ENCODE measurements at places on chromosomes 6 and 20.

- no peak for DNase-seq
These were observed 3.1 kb downstream of the FBXL4 start for GRCh38 chr6:98944598-98945081.

- no peak for DNase-seq
These were observed 25.5 kb upstream of the RAB23 start for GRCh38 chr6:57247603-57248002.

GRCh38 chr6:1382883-1383728 lies 6.3 kb upstream of the FOXF2 start:
- no peak for DNase-seq

GRCh38 chr20:45595235-45595634 lies 16.2 kb upstream of the WFDC8 start:
- no peak for DNase-seq

GRCh38 chr6:44266347-44266746 lies 996 bp upstream of the NFKBIE start:
- DNase-seq, result no peak

GRCh38 chr6:27495386-27496135 lies 22.7 kb upstream of the ZNF184 start:
- DNase-seq, result no peak

DNA sequence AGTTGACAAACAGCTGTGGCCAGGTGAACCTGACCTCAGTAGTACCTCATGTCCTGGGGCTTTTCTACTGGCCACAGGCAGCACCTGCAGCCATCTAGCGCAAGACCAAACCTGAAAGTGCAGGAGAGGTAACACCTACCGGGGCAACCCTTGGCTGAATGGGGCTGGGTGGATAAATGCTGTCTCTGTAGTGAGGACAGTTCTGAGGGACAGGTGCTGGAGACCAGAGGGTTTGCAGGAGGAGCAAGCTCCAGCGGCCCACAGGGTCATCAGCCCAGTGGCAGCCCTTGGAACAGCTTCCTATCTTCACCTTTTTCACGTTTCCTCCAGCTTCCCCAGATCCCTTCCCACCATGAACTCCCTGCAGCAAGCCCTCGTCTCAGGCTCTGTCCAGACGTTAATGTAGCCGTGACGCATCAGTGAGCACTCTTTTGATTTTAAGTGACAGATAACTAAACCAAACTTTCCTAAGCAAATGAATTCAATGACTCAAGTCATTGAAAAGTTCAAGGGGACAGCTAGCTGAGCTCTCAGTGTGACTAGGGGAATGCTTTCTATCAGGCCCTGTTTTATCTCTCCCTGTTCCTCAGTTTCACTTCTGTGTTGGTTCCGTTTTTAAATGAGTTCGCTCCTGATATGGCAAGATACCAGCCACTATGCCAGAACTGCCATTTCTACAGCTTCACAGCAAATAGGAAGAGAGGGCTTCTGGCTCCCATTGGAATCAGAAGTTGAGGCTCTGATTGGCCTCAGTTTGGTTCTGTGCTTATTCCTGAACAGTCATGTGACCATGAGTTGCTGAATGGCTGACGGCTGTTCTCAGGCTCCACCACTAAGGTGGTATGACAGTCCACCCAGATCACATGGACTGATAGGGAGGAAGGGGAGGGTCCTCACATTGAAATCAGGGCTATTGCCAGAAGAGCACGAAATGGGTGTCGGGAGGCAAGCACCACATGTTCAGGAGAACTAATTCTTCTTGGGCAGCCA lies 12.1 kb upstream of the PFDN4 start:
- DNase-seq, result no peak

- DNase-seq, result no peak
These were observed 99.3 kb downstream of the BMP2 start for GRCh38 chr20:6866741-6867140.

GRCh38 chr6:169164451-169164850 lies 89.2 kb downstream of the THBS2 start:
- no peak for DNase-seq

DNA sequence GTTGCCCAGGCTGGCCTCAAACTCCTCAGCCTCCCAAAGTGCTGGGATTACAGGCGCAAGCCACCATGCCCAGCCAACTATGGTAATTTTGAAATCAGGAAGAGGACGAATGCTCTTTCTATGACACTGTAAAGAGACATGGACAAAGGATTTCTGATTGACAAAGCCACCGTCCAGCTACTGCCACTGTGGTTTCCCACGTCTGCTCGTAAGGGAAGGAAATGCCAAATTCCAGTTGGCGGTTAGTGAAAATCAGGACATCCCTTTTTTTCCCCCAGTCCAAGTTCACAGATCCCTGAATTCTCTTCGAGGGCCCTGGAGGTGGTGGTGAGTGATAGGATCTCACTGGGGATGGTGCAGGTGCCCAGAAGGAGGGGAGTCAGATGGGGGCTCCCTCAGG lies 31.2 kb downstream of the SNAI1 start:
- no peak for DNase-seq

DNA sequence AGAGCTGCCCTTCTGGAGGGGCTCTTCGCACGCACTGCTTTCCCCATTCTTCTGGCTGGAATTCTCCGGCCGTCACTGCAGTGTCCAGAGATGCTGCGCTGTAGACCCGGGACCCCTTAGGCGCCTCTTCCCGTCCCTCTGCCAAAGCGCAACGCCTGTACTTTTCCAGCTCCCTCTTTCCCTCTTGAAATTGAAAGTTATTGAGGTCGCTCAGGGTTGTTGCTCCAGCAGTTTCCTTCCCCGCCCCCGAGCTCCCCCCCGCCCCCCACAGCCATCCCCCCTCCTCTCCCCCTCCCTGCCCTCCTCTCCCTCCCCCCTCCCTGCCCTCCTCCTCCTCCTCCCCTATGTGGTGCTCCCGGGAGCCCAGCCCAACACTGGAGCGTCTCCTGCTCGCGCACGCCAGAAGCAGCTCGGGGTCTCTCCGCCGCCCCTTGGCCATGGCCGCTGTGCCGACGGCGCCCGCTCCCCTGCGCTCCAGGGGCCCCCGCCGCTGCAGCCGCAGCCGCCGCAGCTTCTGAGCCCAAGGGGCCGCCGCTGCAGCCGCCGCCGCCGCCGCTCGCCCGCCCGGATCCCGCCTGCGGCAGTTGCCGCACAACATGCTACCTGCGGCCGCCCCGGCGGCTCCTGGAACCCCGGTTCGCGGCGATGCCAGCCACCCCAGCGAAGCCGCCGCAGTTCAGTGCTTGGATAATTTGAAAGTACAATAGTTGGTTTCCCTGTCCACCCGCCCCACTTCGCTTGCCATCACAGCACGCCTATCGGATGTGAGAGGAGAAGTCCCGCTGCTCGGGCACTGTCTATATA lies at the start of gene RSPO3:
Gene RSPO3, plus strand, starts transcription at position 374 of the 804 bp plus-strand sequence. CDS start 522 bp downstream, outside the sequence.
- DNase-seq, result no peak

DNA sequence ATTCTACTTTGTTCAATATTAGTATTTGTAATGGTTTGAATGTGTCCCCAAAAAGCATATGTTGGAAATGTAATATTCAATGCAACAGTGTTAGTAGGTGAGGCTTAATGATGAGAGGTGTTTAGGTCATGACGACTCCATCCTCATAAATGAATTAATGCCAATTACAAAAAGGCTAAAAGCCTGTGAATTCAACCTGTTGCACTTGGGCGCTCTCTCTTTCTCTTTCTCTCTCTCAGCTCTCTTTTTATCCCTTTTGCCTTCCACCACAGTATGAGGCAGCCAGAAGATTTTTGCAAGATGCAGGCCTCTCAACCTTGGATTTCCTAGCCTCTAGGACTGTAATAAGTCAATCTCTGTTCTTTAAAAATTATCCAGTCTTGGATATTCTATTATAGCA lies 34.6 kb downstream of the PSMB9 start:
- DNase-seq, result no peak

DNA sequence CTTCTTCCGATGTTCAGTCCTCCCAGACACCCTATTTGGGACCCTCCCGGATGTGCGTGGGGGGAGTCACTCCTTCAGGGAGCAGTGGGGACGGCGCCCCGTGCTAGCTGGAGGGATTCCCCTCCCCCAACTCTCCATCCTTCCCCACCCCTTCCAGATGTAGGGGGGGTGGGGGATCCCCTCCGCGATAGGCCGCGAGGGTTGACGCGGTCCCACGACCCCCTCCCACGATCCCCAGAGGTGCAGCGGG lies 548 bp downstream of the GNL1 start:
- no peak for DNase-seq

DNA sequence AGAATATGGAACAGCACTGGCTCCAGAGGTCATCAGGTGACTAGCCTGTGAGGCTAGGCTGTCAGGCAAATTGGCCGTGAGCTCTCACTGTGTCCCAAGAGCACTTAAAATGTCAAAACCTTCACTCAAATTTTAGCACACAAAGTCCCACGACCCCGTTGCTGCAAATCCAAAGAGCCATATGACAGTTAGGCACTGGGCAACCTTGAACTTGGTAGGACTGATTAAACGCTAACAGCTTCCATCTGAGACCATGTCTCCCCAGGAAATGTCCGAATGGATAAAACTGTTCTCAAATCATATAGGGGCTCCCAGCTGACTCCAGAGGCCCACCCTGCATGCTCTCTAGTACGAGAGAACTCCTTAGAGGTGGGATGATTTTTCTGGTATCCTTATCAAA lies 196.6 kb downstream of the PHACTR1 start:
- no peak for DNase-seq

GRCh38 chr6:2725999-2726567 lies 24.6 kb downstream of the MYLK4 start:
- peak; percentile 67 for DNase-seq

- DNase-seq, result no peak
These were observed 165.5 kb downstream of the MOXD1 start for GRCh38 chr6:132235596-132236280.

- DNase-seq, result no peak
These were observed 33.4 kb upstream of the SLC22A1 start for GRCh38 chr6:160088069-160088783.

DNA sequence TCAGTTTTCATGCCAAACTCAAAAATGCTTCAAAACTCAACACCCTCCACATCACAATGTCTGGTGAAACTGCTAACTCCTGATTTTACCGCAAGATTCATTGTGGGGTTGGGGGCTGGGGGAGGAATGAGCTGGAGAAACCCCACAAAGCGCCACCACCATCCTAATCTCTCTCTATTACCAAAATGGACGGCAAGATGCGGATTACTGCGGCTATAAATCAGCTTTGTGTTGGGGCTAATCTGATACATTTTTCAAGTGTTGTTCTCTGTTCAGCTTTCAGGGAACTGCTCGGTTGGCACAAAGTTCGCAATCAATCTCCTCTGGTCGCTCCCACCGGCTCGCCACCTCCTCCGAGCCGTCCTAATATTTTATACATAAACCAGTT lies 83.7 kb downstream of the TMEM242 start:
- no peak for DNase-seq

- DNase-seq, result no peak
These were observed 124.2 kb upstream of the FAM83B start for GRCh38 chr6:54722328-54722727.

DNA sequence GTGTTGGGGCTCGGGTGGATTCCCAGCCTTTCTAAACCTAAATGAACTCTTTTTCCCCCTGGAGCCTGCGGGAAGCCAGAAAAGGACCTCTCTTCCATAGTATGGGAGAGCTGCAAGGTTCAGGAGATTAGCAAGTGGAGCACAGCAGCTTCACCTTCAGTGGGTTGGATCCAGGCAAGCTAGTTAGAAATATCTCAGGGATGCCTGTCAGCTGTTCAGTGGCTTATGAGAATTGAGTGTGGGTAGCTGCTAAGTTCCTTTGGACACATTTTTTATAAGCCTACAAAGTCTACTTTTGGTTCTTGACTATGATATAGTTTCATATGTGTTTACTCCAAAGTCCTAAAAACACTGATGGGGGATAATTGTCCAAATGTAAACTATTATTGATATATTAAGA lies 642.1 kb downstream of the EPM2A start:
- DNase-seq, result no peak

- no peak for DNase-seq
These were observed 660.4 kb downstream of the CD109 start for GRCh38 chr6:74356391-74356790.

- no peak for DNase-seq
These were observed at the start of gene TNXB for GRCh38 chr6:32109114-32109764. Gene TNXB (minus strand): TSS chr6:32109338. CDS start chr6:32098198, 11,140 bp downstream.

DNA sequence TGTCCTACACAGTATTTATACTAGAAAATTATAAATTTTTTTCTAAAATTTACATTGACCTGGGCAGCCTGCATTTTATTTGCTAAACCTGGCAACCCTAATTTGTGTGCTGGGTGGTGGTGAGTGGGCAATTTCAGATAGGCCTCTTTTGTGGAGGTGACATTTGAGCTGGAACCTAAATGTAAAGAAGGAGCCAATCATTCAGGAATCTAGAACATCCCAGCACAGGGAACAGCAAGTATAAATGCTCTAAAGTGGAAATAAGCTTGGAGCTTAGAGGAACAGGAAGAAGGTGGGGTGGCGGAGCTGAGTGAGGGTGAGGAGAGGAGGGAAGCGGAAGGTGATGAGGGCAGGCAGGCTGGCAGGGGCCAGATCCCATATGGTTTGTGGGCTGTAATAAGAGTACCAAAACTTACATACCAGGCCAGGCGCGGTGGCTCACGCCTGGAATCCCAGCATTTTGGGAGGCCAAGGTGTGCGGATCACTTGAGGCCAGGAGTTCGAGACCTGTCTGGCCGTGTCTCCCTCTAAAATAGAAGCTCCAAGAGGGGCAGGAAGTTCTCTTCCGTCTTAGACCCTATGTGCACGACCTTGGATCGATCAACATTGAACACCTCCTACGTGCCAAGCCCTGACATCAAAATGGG lies 549 bp upstream of the CSE1L start:
- peak; percentile 42 for DNase-seq

GRCh38 chr6:84251891-84252539 lies 24.6 kb upstream of the CEP162 start:
- DNase-seq, result no peak

DNA sequence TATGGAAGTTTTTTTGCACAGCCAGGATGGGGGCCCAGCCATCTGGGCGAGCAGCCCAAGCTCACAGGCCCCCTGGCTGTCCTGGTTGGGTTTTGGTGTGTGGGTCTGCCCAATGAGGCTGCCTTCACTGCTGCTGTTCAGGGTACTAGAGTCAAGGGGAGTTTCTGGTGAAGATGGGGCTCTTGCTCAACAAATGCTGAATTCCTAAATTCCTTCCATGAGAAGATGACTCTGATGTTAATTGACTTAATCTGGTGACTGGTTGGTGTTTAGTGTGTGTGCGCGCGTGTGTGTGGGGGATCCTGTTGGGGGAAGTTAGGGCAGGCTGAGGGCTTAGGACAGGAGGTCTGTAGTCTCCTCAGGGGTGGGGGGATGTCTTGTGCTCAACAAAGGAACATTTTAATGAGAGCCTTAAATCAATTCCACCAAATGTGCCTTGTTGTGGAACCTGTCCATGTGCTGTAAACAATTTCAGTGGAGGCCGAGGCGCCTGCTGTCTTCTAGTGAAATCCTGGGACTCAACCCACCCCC lies 1.9 kb downstream of the PTK7 start:
- no peak for DNase-seq

- DNase-seq, result no peak
These were observed 5.6 kb downstream of the RPL10A start for GRCh38 chr6:35473850-35474130.

GRCh38 chr6:17886891-17887290 lies 100.5 kb downstream of the KIF13A start:
- DNase-seq, result no peak

DNA sequence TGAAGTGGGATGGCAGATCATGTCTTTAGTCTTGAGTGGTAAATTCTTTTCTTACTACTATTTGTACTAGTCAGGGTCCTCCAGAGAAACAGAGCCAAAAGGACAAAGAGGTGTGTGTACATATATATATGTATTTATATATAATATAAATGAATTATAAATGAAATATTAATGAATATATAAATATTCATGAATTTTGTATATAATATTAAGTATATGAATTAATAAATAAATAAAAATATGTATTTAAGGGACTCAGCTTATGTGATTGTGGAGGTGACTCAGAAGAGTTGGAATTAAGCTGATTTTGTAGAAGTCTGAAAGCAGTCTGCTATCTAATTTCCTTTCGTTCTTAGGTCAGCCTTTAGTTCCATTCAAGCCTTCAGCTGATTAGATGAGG lies 265.3 kb upstream of the MMS22L start:
- no peak for DNase-seq

All from AML-193 (cell line).